CD4-positive, alpha-beta T cell treated with Interleukin-10 for 1 hour (primary cell): ENCODE measurements at places on chromosomes 3 and 15.
A peak's percentile ranks its signal among the peaks of the same experiment; 100 is the strongest.

DNA sequence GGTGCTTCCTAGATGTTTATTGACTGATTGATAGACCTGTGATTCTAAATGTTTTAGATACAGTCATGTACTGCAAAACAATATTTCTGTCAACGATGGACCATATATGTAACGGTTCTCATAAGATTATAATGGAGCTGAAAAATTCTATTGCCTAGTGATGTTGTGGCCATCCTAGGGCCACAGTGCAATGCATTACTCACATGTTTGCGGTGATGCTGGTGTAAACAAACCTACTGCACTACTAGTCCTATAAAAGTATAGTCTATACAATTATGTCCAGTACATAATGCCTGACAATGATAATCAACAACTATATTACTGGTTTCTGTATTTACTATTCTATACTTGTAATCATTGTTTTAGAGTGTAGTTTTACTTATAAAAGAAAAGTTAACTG lies 46.8 kb downstream of the CHST2 start:
- DNase-seq: no peak

DNA sequence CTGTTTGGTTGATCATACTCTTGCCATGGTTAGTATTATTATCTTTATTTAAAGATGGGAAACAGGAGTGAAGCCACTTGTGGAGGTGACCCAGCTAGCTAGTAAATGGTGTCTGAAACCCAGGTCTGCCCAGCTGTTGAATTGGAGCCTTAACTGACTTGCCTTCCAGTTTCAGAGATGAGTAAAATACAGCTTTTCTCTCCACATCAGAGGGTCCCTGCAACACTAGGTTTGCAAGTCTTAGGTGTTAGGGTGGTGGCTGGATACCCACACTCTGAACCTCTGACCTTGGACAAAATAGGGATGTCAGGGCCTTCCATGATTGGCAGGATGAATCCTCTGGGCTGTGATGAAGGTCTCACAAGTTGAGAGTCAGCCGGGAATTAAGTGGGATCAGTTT lies 4.1 kb downstream of the FLNB start:
- no peak for DNase-seq

DNA sequence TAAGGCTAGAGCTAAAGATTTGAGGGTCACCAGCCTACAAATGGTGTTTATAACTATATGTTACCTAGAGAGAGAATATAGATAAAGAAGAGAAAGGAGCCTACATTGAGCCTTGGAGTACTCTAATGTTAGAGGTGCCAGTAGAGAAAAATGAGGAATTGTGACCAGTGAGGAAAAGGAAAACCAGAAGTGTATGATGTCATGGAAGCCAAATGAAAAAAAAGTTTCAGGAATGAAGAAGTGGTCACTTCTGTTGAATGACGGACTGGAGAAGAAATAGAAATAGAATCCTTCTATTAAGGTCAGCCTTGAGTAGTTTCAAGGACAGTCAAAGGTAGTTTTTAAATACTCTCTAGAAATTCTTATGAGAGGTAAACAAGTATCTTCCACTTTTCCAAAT lies 51.2 kb upstream of the MLF1 start:
- no peak for DNase-seq

GRCh38 chr3:144312702-144313101 lies 341.1 kb downstream of the DIPK2A start:
- no peak for DNase-seq

DNA sequence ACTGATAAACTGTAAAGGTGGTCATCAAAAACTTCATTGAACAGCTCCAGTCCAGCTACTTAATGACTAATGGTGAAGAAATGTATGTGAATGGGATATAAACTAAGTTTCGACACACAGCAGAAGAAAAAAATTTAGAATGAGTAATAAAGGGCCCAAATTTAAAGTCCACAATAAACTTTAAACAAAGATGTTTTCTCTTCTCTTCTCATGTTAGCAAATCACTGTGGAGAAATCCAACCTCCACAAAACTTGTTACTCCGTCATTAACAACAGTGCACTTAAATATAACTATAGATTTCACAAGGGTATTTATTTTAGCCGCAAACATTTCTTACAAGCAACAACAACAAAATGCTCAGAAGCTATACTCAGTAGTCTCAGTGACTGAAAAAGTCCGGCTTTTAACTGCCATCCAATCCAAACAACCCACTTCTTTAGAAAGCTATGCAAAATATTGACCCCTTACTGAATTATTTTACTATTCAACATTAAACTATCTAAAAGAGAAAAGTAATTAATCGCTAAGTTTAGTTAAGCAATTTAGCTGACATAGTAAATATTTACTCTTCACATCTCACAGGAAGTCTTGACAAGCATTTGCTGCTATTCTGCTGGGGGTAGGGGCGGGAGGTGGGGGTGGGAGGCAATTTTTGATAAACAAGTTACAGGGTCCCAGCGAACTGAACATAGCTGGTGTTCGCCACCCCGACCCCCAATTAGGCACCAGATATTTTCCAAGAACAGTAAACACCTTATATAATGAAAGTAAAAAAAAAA lies 2.4 kb downstream of the IGF2BP2 start:
- no peak for DNase-seq

DNA sequence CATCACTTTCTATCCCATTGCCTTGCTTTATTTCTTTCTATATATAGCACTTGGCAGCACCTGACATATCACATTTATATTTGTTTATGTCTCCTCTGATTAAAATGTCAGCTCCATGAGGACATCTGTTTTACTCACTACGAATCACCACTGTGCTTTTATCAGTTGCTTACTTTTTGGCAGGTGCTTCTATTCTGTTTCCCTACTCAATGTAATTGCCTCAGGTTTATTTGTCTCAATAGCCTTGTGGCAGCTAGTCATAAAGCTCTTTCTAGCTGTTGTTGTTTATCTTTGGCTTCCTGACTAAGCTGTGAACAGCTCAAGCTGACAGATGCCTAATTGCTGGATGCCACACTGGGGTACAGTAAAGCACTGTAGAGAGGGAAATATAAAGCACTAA lies 85.5 kb downstream of the VPS13C start:
- no peak for DNase-seq

DNA sequence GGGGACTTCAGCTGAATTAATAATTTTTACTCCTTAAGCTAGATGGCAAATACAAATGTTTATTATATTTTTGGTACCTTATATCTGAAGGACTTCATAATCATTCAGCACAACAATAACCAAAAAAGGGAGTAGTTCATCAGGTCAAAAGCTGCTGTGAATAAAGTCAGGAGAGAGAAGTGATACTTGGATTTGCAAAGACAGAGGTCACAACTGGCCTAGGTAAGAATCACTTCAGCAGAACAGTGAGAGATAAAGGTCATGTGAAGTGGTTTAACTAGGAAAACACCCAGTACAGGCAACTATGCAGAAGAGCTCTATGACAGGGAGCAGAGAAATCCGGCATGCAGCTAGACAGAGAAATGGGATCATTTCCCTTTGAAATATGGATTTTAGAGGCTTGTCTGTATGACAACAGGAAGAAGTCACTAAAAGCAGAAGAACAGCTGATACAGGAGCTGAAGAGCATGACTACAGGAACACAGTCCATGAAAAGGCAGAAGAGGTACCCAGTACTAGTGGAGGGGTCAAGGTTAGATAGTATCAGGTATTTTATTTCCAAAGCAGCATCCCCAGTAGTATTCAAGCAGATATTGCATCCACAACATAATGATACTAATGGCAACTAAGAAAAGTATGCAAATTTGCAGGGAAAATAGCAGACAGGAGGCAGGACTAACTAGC lies 25.7 kb downstream of the ZMAT3 start:
- DNase-seq: no peak

- no peak for DNase-seq
These were observed 24.1 kb downstream of the CBLB start for GRCh38 chr3:105844704-105845103.

DNA sequence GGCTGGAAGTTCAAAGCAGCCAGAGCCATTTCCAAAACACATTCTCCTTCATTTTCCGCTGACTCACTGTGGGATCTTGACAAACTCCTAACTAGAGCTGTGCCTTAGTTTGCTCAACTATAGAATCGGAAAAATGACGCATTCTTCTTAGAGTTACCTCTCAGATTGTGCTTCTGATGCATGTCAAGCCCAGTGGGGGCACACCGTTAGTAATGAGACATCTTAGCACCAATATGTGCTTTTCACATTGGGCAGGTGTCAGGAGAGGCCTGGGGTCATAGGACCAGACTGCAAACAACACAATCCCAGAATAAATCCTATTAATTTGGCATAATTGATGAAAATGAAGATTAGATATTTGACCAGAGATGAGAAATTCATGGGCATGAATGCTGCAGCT lies 71.3 kb upstream of the UBE3A start:
- DNase-seq: no peak

DNA sequence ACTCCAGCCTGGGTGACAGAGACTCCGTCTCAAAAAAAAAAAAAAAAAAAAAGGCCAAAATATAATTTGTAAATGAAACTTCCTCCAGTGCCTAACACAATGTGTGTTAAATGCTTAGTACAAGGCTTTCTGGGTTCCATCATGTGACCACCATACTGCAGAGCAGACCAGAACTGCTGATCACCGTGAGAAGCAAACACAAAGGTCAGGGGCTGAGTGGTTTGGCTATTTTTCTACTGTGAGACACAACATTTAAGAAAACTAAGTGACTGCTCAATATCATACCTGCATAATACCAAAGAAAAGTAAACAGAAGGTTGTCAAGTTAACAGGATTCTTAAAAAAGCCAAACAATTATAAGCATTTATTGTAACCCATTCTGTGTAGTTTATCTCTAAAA lies 13.2 kb downstream of the ABCC5 start:
- DNase-seq: no peak

DNA sequence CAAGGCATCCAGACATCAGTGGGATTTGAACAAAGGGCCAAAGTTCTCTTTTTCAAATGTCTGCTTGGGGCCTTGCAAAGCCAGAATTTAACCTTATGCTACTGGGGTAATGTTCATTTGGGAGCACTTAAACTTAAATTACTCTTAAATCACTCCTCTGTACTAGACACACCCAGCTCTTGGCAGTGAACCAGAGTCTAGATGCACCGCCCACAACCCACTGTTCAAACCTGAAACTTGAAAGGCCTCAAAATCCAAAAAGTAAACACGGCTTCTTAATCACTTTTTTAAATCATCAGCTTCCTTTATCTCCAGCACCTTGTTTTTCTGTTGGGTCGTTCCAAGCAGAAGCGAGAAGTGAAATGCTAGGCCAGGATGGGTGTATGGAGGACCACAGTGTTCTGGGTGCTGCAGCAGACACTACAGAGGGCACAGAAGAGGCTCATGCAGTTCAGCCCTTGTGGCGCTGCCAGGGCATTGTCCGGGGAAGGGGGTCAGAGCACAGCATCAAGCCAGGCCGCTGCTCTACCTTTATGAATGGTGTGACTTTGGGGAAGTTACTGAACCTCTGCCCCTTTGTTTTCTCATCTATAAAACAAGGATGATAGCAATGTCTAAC lies 28.8 kb downstream of the MECOM start:
- DNase-seq: no peak

DNA sequence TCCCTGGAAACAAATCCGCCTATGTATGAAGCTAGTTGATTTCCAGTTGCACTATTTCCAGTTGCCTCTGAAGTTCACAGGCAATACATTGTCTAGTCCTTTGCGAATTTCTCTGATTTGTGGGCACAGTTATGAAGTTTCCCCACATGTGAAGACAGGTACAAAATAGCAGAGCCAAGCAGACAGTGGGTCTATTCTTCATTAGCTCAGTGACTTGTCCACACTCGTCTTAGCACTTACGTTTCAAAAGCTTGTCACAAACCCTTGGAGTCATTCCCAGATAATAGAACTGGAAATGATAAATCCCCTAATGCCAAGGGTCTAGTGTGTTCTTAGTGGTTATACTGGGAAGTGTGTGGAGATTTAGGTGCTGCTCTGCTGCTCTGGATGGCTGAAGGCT lies 14.5 kb downstream of the SRPRB start:
- no peak for DNase-seq

GRCh38 chr3:139293665-139294023 lies 50.2 kb upstream of the MRPS22 start:
- no peak for DNase-seq

- DNase-seq: no peak
These were observed 3.2 kb upstream of the PGPEP1L start for GRCh38 chr15:99010768-99011167.

DNA sequence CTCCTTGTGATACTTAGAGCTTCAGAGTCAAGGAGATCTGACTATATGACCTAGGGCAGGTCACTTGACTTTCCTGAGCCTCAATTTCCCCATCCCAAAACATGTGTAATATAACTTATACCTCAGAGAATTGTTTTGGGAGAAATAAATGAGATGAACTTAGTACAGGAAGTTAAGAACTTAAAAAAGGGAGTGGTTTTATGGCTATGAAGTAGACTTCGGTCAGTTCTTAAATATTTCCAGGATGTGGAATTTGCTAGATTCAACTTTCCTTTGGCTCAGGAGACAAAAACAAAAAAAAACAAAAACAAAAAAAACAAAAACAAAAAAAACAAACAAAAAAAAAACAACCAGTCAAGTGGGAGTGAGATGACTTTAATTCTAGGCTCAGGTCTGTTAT lies 116.7 kb downstream of the EDEM1 start:
- DNase-seq: no peak

GRCh38 chr3:158110658-158111018 lies 749 bp downstream of the RSRC1 start:
- DNase-seq: no peak

DNA sequence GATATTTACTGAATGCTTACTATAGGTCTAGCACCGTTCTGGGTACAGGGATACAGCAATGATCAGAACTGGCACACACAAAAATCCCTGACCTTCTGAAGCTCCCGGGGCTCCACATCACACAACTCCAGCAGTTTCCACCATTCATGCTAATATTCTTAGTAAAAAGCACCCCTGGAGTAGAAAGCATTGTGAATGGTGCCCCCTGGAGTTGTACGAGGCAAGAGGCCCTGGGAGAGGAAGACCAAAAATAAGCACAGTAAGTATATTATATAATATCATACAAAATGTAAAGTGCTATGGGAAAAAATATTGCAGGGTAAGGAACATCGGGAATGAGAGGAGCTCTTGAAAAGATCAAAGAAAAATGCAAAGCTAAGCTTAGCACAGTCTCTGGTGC lies 790 bp upstream of the SRGAP3 start:
- DNase-seq: no peak

DNA sequence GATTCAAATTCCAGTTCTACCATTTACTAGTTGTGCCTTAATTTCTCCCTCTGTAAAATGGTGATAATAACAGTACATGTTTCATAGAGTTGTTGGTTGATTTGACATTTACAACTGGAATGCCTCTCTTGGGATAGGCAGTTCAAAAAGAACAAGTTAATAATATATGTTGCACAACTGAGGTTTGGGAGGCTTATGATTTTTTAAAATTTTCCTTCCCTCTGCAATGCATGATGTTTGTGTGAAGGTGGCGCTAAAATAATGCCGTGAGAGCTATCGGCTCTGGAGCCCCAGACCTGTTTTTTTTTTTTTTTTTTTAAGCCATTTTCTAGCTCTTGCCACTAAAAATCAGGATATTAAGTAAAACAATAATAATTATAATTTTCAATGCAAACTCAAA lies 18.6 kb downstream of the DNAJB11 start:
- no peak for DNase-seq

- no peak for DNase-seq
These were observed 50.6 kb upstream of the BNIP2 start for GRCh38 chr15:59739557-59740186.

- DNase-seq: peak; percentile 39
These were observed 5.6 kb downstream of the SERPINI1 start for GRCh38 chr3:167740961-167741587.

GRCh38 chr15:91780387-91780786 lies 73.1 kb upstream of the SLCO3A1 start:
- no peak for DNase-seq

GRCh38 chr3:9861201-9861600 lies 17.4 kb upstream of the RPUSD3 start:
- DNase-seq: no peak

- DNase-seq: peak; percentile 17
These were observed 6.7 kb downstream of the CMTM8 start for GRCh38 chr3:32245200-32245599.
